ENCODE measurements at places on chromosomes 13 and 19.

- peak; percentile 80 for DNase-seq
These were observed 2.5 kb upstream of the ZNF121 start for GRCh38 chr19:9586764-9587163.

GRCh38 chr19:32437096-32437495, 31.5 kb downstream of the DPY19L3 start:
- no peak for DNase-seq

DNA sequence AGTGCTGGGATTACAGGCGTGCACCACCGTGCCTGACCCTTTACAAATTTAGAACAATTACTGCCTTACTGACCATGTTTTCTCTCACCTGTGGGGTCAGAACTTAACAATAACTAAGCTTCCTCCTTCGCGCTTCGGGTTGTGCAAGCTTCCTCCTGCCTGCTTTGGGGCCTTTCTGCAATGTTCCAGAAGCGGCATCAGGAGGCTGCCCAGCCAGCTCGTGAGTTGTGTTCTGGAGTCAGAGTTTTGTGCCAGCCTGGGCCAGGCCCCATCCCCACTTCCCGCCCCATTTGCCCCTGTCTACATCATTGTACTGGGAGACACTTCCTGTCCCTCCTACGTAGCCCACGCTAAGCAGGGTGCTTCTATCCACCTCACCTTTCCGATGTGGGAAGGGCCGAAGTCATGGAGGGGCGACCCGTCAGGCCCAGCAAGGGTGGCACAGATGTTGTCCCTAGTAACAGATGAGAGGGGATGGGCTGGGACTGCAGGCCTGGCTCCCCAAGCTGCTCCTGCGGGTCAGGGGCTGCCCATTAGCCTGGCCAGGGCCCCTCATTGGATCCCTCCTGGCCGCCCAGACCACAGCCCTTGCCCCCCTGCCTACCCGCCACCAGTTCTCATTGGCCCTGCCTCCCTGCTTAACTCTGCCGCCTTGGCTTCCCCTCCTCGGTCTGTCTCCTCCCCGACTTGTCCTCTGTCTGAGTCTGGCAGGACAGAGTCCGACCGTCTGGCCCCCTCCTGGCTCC, 13.4 kb downstream of the UHRF1 start:
- no peak for DNase-seq

DNA sequence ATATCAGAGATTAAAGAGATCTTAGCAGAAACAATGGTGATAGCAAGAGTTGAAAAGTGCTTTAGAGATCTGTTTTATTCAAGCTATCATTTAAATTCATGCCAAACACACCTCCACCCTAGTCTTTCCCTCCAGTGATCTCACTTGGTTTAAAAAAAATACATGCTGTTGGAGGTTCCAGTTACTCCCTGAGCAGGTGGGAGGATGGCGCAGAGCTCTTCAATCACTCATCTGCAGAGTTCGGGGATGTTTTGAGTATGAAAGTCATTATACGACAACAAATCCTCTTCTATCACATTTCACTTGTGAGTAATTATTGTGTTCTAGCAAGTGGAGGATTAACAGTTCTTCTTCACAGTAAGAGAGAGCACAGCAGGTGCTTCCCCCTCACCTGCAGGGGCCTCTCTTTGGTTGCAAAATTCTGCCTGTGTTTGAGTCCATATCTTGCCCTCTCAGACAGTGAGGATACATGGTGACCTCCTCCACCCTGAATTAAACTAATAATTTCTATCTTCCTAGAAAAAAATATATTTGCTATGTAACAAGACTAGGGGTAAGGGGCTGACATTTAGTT, 376.7 kb downstream of the LIG4 start:
- DNase-seq, result no peak

GRCh38 chr13:44259045-44260027, 114.3 kb upstream of the SERP2 start:
- peak; percentile 98 for DNase-seq

- DNase-seq, result peak; percentile 53
These were observed 1.1 kb downstream of the RPL36 start for GRCh38 chr19:5690955-5691821.

DNA sequence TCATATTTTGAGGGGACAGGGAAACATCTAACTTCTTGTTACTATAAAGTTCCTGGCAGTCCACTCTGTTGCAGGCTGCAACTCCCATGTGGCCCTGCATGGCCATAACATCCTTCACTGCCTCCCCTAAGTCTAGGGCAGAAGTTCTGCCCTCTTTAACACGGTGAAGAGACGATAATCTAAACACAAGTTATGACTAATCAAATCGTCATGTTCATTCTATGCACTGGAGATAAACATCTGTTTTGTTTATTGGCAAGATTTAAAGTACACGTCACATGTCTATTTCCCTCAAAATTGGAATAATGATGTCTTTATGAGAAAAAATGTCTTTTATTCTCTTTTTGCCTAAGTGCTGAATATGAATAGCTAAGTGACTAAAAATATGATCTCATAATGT, 1629.4 kb downstream of the PCDH9 start:
- no peak for DNase-seq

All from common myeloid progenitor, CD34-positive (primary cell).